CD4-positive, alpha-beta T cell (primary cell): ENCODE measurements at places on chromosomes 6 and 20.

DNA sequence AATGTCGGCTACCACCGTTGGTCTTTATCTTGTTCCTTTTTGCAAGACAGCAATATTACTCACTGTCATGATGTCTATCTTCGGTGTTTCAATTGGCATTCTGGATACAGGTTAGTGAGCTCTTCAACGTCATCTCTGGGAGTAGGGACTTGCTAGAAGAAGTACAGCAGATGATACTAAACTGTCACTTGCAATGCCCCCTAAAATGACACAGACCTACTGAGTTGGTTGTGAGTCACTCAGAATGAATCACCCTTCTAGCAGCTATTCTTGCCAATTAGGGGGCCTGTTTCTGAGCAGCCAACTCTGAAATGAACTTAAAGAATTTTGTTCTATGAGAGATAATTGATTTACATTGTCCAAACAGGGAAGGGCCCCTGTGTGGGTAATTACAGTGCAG lies 176.5 kb downstream of the SLC16A10 start:
- DNase-seq = no peak

- no peak for DNase-seq
Observed at GRCh38 chr6:119040229-119040628, 38.2 kb downstream of the FAM184A start.

- no peak for DNase-seq
Observed at GRCh38 chr6:135798751-135799515, 52.6 kb upstream of the PDE7B start.

DNA sequence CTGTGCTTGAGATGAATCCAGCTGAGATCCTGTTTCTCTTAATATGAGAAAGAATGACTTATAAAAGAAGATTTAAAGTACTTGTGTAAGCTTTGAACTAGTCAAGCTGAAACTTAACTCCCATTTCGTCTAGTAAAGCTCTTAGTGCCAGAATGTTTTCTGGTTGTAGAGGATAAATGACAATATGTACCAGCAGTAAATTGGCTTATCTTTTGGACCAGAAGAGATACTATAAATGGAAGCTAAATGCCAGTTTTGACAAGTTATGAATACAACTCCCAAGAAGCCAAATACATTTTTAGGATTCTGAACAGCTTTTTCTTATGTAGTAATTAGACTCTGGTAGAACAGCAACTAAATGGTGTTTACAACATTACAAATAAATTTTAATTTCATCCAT lies 608.7 kb downstream of the EYS start:
- no peak for DNase-seq

- DNase-seq = no peak
Observed at GRCh38 chr20:37311710-37312355, 22.4 kb downstream of the MANBAL start.

DNA sequence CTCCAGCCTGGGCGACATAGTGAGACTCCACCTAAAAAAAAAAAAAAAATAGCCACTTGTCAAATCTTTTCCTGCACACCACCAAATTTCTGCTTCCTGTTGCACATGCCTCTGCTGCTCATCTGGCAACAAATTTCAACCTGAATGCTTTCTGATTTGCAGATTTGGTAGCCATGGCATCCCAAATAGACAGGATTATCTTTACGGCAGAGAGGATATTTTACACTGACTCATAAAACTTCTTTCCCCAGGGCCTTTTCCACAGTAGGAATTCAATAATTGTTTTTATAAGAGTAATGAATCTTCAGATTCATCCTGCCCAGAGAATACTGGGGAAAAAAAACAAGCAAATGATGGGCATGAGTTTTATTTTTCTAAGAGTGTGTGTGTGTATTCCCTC lies 264.6 kb downstream of the FRK start:
- no peak for DNase-seq

DNA sequence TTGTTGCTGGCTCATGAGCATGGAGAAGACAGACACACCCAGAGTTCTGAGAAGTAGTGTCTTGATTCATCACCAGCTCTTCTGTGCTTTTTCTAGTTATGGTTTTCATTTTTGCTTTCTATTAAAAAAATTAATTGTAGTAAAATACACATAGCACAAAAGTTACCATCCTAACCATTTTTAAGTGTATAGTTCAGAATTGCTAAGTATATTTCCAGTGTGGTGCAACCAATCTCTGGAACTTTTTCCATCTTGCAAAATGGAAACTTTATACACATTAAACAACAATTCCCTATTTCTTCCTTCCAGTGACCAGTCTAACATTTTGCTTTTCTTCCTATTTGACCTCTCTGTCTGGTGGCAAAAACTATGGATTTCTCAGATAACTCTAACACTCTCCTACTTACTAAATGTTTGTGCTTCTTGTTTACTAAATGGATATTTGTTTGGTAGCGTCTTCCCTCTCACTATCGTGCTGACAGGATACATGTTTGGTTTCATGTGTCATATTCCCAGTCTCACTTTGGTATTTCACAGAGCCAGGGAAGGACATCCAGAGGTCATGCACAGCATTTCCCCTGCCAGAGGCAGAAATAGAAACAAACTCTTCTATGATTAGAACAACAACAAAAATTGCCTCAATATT lies 40.6 kb downstream of the TXLNB start:
- no peak for DNase-seq

GRCh38 chr6:35356391-35356790 lies 14.0 kb downstream of the PPARD start:
- no peak for DNase-seq

GRCh38 chr6:53119349-53119748 lies 29.3 kb downstream of the GCM1 start:
- no peak for DNase-seq

- no peak for DNase-seq
Observed at GRCh38 chr6:44002067-44002592, 125.1 kb downstream of the MRPL14 start.

GRCh38 chr6:156982168-156982567 lies 205.0 kb downstream of the ARID1B start:
- no peak for DNase-seq

GRCh38 chr6:136115941-136116340 lies 134.2 kb downstream of the MTFR2 start:
- DNase-seq = no peak

DNA sequence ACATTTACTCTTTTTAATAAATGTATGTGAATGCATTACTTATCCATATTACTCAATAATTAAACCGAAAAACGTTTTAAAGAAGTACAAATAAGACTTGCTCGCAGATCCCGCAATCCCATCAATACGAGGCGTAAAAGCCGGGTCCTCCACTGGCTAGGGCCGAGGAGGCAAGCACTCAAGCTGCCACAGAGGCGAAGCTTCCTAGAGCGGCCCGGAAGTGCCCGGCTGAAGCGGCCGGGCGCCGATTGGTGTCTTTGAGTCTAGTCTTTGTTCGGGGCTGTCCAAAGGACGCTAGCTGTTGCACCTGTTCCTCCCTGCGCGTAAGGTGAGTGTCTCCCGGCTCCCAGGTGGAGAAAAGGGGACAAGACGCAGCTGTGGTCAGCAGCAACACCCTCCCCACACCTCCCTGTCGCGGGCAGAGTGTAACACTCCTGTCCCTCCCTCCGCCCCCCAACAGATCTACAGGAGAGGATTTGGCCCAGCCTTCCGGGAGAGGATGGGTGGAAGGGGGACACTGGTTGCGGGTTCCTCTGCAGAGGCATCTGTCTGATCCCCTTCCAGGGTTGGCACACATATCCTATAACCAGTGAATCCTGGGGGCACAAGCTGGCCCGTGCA lies at the start of gene ZSCAN16:
Gene ZSCAN16 (plus strand): TSS at position 260 of the 621 bp plus-strand sequence. CDS start 835 bp downstream, outside the sequence.
- DNase-seq = peak; percentile 87

- no peak for DNase-seq
Observed at GRCh38 chr6:139308936-139309603, 17.3 kb upstream of the TXLNB start.

GRCh38 chr6:17204533-17204932 lies 76.6 kb upstream of the RBM24 start:
- DNase-seq = no peak

- no peak for DNase-seq
Observed at GRCh38 chr20:50848846-50849673, 54.2 kb downstream of the BCAS4 start.

- DNase-seq = peak; percentile 32
Observed at GRCh38 chr20:49384437-49385434, 97.7 kb downstream of the KCNB1 start.

- DNase-seq = no peak
Observed at GRCh38 chr20:12925210-12925755, 83.5 kb upstream of the SPTLC3 start.

DNA sequence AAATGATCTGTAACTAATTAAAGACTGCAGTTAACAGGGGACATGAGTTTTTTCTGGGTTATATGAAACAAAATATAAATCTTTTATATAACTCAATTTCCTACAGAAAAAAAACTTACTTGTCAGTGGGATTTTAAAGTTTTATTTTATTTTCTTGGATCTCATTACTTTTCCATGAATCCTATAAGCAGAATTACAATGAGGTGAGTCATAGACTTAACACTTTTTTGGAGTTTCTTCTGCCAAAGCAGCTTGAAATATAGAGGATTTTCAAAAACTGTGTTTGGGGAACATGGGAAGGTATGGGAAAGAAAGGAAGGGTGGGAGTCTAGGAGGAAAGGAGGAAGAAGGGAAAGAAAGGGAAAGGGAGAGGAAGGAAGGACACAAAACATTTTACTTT lies 130.7 kb downstream of the AIG1 start:
- DNase-seq = no peak

DNA sequence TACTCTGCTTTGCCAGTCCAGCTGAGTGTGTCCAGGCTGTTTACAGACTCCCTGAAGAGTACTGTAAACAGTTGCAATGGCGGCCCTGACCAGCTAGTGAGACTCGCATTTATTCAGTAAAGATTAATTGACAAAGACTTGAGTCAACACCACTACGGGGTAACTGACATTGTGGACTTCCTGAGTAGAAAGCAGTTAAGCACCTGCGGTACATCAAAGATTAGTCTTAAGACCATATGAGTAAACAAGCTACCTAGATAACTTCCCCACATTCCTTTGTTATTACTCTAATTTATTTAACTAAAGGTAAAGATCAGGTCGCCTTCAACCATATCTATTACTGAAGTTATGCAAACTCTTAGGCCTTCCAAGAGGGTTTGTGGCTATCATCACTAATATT lies 12.6 kb downstream of the VPS52 start:
- no peak for DNase-seq

DNA sequence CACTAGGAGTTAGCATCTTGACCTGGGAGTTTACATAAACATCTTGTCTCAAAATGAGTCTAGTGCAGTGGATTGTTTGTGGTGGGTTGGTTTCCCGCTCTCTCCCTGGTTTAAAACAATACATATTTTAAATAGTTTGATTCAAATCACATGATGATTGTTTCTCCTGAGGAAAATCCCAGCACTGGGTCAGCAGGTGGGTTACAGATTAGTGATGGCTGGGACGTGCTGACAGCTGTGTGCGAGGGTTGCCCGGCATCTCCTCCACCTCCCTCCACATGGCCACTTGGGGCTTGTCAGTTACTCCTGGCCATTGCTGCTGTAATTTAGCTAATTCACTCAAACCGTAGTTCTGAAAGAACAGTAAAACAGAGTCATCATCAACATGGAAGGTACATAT lies 306.4 kb upstream of the CITED2 start:
- DNase-seq = no peak

GRCh38 chr20:31851240-31851955 lies 6.0 kb upstream of the FOXS1 start:
- no peak for DNase-seq

- no peak for DNase-seq
Observed at GRCh38 chr6:44538807-44539201, 151.3 kb downstream of the CDC5L start.

GRCh38 chr6:15508441-15508871 lies 154.4 kb downstream of the DTNBP1 start:
- DNase-seq = no peak

GRCh38 chr6:118660218-118660569 lies 8.8 kb upstream of the CEP85L start:
- peak; percentile 36 for DNase-seq

DNA sequence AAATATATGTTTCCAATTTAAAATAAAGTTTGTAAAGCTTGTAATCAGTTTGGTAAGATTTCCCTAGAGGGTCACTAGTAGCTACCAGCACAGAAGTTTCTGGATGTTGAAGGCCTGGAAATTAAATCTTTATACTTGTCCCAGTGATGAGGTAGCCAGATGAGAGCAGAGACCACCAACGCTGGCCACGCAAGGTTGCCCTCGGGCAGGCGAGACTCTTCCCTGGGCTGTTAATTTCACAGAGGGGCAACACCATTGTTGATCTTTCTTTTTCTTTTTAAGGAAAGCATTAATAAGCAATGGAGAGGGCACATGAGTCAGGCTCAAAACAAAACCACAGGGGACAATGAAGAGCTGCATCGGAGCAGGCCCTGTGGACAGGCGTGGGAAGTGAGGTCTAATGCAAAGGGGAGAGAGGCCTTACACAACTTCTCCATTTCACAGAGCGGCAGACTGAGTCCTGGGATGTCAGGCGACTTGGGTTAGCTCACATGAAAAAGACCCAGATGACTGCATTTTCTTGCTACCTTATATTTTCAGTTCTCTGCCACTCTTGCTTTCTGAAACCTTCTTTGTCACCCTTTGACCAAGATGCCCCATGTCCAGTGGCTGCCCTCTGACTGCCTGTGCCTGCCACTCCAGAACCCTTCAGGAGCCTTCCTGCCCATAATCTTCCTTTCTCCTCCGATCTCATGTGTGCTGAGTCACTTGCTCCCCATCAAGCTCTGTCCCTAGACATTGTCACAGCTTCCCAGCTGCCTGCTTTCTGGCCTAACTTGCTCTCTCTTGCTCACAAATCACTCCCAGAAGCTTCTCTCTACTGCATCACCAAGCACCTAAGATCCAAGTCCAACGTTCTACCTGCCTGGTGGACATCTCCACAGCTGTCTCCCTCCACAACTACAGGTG lies 107.7 kb upstream of the CDYL start:
- no peak for DNase-seq

GRCh38 chr6:35425284-35425683 lies 26.9 kb upstream of the FANCE start:
- no peak for DNase-seq

DNA sequence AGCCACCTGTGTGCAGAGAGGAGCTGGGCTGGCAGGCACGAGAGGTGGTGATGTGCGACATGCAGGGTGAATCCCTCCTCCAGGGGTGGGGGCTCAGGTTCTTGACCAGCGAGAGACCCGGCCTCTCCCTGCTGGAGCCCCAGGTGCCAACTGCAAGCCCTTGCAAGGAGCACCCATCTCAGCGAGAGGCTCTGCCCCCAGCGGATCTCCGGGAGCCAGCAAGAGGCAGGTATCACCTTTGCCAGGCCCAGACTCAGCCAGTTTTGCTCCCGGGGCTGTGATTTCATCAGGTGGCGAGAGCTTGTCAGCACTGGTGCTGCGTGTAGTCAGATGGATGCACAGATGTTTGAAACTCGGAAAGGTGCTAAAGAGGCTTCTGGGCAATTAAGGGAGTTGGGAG lies 87.7 kb downstream of the TFAP2C start:
- no peak for DNase-seq

DNA sequence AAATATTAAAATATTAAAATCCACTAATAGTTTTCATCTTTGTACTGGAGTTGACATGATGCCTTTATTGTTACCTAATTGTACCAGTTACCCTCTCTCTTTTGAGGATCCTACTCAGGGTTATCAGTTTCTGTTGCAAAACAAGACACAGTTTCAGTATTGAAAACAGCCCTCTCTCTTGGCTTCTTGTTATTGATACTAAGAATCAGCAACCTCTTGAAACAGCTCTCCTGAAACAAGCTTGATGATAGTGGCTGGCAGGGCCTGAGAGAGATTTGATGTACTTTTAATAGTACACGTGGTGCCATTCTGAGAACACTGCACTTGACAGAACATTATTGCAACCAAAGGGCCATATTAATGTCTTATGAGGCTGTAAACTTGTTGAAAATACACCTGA lies 64.9 kb upstream of the MEI4 start:
- no peak for DNase-seq

- DNase-seq = no peak
Observed at GRCh38 chr20:46774236-46774635, 64.8 kb downstream of the SLC2A10 start.
